NCI-H2029 treated with DMSO at 0.1 percent for 48 hours (cell line): ENCODE measurements at places on chromosomes 5 and 9.

DNA sequence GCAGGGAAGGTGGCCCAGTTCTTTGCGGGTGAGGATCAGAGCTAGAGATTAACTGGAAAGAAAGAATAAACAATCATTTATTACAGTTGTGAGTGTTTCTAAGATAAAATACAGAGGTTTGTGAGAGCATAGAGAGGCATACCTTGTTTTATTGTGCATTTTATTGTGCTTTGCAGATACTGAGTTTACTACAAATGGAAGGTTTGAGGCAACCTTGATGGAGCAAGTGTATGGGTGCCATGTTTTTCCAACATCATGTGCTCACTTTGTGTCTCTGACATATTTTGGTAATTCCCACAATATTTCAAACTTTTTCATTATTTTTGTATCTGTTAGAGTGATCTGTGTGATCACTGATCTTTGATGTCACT, 715 bp upstream of the C5orf34 start:
- DNase-seq, result no peak

DNA sequence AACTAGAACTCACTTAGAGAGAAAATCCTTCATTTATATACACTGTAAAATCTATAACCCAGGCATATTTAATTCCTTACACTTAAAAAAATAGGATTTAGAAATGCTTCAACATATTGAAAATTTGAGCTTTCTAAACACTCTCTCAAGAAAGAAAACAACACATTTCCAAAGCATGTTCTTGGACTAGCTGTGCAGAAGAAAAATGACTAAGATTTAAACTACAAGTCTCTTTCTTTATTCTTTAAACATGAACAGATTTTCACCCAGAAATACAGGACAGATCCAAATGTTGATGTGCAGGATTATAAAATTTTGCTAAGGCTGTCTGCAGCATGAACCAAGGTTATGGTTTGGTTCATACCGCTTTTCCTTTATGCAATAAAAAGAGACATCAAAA, 77.7 kb upstream of the TUSC1 start:
- no peak for DNase-seq

GRCh38 chr9:129435291-129435690, 185.6 kb downstream of the C9orf50 start:
- DNase-seq, result no peak

- no peak for DNase-seq
These were observed 440.9 kb downstream of the ENC1 start for GRCh38 chr5:74199436-74200210.

DNA sequence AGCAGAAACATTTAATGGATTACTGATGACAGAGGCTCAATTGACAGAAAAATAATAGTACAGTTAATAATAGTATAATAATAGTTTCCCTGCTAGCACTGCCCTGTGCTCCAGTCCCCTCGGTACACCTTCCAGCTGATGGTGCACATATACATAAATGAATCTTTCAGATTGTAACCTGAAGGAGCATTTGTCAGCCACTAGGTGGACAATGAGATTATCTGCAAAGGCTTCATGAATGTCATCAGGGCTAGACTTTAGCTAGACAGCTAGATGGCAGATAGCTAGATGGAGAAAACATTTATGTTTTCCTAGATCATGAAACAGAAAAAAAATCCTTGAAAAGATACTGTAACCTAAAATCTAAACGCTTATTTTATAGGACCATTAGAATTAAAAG, 304.4 kb upstream of the SMC2 start:
- no peak for DNase-seq

DNA sequence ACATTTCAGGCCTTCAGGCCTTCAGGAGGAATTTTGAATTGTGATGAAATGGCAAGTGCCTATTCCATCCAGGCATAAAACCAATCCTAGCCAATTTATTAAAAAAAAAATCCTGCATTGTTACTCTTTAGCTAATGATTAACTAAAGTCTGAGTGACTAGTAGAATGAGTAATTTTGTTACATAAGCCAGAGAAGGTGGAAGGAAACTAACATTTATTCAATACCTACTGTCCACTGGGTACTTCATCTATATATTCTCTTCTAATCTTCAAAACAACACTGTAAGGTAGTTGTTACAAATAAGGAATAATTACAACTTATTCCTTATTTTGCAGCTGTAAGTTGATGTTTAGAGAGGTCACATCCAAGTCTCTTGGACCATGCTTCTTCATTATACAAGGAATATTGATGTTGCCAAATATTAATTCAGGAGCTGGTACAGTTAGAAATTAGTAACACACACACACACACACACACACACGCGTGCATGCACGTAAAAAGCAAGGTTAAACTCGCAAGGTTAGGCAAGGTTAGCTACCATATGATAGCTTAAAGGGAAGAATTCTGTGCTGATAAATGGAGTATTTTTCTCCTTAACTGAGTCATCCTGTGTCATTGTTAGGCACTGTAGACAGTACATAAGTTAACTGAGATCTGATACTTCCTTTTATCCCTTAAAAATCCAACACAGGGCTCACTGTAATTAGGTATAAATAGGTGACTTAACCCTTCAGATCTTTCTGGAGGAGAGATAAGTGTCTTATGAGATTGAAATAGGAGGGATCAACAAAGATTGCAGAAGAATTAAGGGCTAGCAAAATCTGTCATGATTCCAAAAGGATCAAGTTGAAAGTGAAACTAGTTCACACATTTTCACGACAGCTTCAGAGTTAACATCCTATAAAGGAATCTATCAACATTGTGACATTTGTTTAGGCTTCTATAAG, 596.9 kb downstream of the PDE4D start:
- DNase-seq, result peak; percentile 79

DNA sequence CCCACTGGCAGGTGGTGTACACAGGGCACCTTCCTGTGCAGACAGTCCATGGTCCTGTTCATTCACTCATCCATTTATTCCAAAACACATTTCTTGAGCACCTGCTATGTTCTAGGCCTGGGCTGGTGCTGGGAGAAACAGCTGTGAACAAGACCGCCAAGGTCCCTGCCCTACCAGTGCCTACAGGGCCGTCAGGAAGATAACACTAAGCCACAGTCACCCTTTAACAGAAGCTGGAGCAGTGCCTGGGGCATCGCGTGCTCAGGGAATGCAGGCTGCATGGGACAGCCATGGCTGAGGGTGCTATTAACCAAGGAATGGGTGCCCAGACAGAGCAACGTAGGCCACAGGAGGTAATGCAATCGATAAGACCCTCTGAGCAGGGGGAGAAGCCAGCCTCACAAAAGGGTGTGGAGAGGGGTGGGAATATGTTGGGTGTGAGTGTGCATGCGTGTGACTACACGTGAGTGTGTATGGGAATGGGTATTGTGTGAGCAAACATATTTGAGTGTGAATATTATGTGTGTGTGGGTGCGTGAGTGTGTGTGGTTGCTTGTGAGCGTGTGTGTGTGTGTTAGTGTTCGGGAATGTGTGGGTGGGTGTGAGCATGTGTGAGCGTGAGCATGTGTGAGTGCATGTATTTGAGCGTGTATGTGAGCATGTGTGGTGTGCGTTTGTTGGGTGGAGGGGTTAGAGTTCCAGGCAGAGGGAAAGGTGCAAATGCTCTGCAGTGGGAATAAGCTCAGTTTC, 19.1 kb downstream of the DUSP1 start:
- no peak for DNase-seq

DNA sequence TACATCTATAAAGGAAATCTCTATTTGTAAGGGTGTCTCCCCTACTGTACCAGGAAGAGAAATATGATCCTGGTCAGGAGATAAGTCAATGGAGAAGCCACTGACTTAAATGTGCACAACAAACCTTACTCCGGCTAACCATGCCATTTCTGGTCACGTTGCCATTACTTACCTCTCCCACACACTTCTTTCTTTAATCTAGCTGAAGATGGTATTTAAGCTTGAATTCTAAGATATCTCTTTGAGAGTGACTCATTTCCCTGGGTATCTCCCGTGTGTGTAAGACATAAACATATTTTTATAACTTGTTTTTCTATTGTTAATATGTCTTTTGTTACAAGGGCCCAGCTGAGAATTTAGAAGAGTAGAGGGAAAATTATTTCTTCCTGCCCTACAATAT, 296.6 kb downstream of the SEMA5A start:
- DNase-seq, result no peak

GRCh38 chr9:126708178-126708577, 94.5 kb downstream of the LMX1B start:
- DNase-seq, result no peak

GRCh38 chr5:8840237-8840636, 705.6 kb downstream of the SEMA5A start:
- DNase-seq, result no peak

GRCh38 chr5:14161825-14162556, 18.8 kb downstream of the TRIO start:
- peak; percentile 41 for DNase-seq

GRCh38 chr5:168174376-168174775, 117.1 kb upstream of the WWC1 start:
- no peak for DNase-seq

GRCh38 chr9:2785060-2785950, 58.6 kb downstream of the PUM3 start:
- DNase-seq, result no peak

DNA sequence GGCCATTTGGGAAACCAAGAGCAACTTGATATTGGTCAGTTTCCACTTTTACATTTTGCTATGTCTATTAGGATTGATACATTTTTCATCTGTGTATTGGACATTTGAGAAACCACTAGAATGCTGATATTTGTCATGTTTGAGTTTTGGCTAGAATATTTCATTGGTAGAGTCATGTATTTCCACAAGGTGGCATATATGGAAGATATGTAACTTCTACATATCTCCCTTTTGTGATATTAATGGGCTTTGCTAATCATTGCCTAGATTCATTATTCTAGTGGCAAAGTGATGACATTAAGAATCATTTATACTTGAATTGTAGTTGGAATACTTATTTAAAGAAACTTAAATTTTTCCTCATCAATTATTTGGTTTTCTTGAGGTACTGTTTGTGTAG, 692.9 kb upstream of the EDIL3 start:
- DNase-seq, result no peak

- DNase-seq, result no peak
These were observed 163.5 kb upstream of the EGFLAM start for GRCh38 chr5:38094889-38095288.

DNA sequence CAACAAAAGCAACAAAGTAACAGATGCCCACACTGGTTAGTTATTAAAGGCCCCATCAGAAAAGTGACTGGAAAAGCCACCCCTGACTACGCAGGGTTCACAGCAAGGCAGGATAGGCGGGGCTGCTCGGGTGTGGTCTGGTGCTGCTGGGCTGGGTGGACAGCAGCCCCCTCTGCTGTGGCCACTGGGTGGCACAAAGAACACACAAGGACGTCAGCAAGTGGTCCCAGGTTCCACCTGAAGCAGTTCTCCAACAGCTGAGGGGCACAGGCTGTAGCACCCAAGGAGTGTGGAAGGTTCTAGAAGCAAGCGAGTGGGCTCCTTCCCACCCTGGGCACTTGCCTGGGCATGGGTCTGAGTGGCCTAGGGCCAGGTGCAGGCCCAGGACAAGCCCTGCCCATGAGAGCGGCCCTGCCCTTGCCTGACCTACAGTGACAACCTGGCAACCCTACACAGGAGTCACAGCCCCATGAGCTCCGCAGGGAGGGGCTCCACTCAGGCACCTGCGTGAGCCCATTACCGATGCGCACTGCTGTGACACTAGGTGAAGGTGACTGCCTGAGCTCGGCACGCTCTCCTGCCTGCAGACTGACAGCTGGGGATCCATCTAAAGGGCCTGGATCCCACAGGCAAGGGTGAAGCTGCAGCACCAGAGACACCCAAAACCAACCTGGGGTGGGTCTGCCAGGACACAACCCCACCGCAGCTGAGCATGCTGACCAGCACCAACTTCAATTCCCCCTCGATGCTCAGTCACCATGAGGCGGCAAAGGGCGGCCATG, 8.1 kb downstream of the BRD9 start:
- DNase-seq, result no peak

DNA sequence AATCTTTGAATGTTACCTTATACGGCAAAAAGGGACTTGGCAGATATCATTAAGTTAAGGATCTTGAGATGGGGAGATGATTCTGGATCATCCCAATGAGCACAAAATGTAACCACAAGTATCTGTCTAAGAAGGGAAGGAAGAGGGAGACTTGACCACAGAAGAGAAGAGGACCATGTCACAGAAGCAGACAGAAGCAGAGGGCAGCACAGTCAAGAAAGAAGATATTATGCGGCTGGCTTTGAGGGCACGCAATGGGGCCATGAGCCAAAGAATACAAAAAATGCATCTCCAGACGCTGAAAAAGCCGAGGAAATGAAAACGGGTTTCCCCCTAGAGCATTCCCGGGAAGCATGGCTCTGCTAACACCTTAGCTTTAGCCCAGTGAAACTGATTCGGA, 225.3 kb downstream of the NR2F1-AS1 start:
- DNase-seq, result no peak

- no peak for DNase-seq
These were observed 227.7 kb upstream of the PRR16 start for GRCh38 chr5:120236360-120236759.

- DNase-seq, result no peak
These were observed 38.1 kb downstream of the RNF145 start for GRCh38 chr5:159171274-159171673.

GRCh38 chr9:119268985-119269384, 100.2 kb downstream of the BRINP1 start:
- DNase-seq, result no peak

DNA sequence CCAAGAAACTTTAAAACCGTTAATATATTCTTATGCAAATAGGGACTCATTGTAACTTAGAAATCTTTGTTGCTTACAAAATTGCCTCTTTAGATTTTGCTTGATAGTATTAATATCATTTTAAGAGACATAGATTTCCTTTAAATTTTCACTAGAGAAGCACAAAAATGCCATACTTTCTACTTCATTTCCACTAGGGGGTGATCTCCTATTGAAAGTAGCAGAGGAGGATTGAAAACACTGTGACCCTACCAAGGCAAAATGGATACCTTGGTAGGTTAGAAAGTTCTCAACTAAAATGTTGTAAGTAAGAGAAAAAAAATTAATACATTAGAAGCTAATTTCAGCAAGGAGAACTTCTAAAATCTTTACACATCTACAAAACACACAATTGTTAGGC, 204.9 kb downstream of the CHSY3 start:
- no peak for DNase-seq

DNA sequence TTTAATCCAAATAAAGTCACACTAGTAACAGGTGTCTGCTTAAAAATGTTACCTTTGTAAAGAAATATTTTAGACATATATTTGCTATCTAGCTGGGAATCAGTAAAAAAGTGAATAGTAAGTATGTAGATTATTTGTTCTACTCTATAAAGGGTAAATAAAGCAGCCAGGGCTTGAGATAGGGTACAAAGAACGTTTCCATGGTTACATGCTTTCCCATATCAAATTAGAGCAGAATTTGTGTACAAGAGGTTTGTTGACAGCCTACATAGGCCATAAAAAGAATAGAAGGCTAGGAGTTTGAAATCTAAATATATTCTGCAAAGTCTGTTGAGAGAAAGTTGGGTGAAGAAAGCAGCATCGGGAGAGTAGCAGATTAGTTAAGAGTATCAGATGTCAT, 160.9 kb upstream of the POU5F2 start:
- no peak for DNase-seq

GRCh38 chr9:26637101-26637500, 255.5 kb downstream of the CAAP1 start:
- no peak for DNase-seq
